ENCODE measurements at places on chromosomes 13 and 19.

GRCh38 chr13:72561791-72562190 is 165.6 kb downstream of the MZT1 start:
- no peak for DNase-seq

DNA sequence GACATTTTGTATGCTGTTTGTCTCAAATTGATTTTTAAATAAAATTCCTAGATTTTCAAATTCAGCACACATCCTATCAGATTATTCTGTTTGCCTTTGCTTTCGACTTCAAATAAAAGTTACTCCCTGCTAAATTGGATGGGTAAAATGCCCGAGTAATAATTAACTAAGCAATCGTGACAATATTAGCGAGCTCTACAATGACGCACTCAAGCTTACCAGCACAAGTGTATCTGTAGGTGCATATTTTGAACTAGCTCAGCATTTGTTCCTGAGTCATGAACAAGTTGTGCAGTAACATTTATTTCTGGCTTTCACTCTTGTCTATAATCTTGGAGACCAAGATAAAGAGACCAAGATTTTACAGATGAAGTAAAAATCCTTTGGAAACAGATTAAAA is 113.4 kb downstream of the UBL3 start:
- DNase-seq = no peak

- no peak for DNase-seq
Observed at GRCh38 chr13:73001971-73002370, 56.8 kb upstream of the KLF5 start.

DNA sequence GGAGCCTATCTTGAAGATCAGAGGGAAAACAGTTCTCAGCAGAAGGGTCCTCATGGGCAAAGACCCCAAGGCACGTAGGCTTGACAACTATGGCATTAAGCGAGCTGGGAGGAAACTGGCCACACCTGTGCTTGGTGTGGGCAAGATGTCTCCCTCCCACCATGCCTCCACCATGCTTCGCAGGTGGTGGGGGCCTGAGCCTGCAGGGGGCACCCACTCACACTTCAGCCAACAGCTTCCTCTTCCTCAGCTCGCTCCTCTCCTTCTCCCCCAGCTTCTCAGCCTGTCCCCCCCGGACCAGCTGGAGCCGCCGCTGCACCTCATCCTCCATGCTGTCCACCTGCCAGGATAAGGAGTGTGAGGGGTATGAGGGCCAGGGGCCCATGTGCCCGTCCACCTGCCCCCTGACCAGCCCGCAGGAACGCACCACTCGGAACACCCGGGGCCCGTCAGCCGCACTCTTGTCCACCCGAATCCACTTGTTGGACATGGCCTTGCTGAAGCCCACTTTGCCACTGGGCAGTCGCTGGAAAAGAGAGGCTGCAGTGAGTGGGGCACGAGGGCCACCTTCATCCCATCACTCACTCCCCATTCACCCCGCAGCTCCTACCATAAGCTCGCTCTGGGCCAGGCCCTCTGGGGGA is 3.4 kb downstream of the FARSA start:
- DNase-seq = no peak

DNA sequence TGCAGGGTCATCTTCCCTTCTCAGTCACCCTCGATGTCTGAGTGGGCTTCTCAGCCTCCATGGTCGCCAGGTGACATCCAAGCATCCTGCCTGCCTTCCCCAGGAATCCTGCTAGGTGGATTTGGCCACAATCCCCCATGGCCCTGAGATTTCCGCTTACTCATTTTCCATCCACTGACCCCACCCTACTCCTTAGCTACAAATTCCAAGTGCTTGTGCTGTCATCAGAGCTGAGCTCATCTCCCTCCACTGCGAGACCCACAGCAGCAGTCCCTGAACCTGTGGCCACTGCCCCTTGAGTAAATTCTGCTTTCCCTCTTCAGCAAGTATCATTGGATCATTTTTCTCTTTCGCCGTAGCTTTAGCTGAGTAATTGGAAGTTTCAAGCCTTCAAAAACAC is 90.5 kb upstream of the ANKRD10 start:
- no peak for DNase-seq

DNA sequence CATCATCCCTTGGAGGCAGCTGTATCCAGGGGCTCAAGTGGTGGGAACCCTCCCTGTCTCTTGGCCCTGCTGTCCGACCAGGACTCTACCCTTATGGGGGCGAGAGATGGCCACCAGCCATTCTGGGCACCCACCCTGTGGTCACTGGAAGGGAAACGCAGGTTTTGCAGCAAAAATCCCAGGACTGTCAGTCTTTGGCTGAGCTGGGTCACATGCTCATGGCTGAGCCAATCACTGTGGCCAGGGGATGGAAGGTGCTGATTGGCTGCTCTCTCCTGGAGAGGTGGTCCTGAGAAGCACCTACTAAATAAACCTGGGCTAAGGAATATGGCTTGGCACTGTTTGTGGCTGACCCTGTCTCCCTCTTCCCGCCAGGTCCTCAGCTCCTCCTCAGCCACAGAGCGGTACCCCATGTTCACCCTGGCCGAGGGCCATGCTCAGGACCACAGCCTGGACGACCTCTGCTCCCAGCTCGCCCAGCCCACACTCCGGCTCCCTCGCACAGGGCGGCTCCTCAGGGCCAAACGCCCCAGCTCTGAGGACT is 8.9 kb downstream of the ATG4D start:
- no peak for DNase-seq

GRCh38 chr13:112486386-112487126 is 101.4 kb downstream of the TUBGCP3 start:
- no peak for DNase-seq

DNA sequence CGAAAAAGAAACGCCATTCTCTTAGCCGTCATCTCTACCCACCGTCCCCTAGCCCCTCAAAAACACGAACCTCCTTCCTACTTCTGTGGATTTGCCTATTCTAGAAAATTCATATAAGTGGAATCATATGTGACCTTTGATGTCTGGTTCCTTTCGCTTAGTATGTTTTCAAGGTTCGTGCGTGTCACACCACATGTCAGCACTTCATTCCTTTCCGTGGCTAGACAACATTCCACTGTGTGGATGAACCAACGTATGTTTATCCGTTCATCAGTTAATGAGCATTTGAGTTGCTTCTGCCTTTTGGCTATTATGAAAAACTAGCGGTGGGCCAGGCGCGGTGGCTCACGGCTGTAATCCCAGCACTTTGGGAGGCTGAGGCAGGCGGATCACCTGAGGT is 14.0 kb upstream of the PPP1R12C start:
- DNase-seq = no peak

DNA sequence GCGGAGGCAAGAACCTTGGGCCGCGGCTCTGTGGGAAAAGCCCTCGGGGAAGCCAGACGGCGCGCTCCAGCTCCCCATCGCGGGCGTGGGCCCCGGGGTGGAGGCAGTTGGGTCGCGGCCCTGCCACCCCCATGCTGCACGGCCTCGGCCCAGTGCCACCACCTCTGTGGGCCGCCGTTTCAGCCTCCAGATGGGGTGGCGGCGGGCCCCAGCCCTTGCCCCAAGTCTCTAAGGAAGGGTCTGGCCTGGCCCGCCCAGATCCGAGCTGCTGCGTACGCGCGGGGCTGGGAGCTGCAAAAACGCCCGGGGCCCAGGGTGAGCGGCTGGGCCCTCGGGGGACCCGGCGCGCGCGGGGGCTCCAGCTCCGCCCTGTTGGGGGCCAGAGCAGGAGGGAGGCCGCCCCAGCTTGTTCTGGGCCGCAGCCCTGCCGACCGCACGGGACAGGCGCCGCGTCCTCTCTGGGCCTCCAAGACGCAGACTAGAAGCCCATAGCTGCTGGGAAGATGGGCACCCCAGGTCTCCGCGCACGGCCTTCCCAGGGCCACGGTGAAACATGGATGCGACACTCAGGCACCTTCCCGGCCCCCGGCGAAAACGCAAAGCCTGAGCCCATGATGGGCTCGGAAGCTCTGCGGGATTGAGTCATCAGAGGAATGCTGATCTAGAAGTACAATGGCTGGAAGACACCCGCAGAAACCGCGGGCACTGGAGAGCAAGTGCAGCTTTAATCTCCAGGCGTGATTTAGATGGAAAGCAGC is 110.1 kb downstream of the KCTD15 start:
- DNase-seq = no peak

DNA sequence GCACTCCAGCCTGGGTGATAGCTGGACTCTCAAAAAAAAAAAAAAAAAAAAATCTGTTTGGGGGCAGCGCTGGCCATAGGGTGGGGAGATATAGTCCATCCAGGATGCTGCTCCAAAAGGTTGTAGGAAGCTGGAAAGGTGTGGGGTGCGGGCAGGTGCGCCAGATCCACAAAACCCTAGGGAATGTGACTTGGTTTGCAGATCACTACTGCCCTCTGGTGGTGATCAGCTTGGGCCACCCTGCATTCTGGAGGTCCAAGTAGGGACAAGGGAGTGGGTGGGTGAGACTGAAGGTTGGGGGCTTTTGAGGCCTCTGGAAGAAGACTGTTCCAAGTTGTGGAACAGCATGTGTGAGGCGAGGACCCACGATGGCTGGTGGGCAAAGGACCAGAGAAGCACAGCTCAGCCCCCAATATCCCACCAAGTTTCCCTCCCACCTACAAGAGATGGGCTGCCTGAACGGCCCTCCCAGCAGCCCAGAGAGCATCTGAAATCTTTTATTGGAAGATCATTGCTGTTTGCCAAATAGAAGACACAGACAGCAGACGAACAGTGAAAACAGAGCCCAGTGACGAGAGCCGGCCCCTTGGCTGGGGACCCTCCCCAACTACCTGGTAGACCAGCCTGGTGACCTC is 10.4 kb upstream of the TYK2 start:
- peak; percentile 45 for DNase-seq

DNA sequence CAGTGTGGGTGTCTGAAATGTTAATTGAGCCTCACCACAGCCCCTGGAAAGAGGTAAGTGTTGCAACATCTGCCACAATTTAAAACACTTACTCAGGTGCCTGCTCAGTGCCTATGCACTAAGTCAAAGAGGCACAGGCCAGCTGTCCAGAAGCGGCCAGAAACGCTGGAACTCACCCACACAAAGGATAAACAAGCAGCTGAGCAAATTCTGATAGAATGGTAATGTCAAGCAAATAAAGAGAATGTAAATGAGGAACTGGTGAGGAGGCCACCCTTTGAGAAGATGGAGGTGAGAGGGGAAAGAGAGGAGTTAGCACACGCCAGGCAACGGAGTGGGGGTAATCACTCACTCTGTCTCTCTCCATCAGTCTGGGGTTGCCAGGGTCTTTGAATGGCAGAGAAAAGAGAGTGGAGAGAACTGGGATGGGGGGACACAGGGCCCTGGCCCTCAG is 67.7 kb upstream of the SERP2 start:
- DNase-seq = no peak

DNA sequence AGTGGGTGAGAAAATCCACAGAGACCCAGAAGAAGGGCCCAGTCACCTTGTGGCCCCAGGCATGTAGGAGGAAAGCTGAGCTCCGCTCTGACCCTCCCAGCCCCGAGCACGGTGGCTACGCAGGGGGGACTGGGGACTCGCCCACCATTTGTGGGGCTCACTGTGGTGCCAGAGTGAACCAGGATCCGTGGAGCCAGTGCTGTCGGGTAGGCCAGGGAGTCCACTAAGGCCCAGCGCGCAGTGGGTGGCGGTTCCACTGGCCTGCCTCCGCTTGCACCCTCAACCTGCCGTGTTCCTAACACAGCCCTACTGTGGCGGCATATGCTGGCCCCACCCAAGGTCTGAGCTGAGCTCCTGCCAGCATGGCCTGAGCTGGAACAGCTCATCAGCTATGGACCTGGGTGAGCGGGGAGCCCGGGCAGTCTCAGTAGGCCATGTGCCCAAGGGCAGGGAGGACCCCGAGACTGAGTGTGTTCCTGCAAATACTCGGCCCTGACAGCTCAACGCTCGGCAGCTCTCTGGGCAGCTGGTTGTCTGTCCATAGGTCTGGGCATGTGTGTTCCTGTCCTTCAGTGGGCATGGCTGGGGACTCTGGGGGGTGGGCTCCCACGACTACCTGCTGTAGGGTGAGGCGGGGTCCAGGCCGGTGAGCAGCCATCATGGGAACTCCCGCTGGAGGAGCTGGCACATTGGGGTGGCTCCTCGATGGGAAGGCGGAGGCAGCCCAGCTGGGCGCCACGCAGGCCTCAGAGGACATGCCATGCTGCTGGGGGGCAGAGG is 36.6 kb downstream of the CEBPG start:
- no peak for DNase-seq

- no peak for DNase-seq
Observed at GRCh38 chr19:37304190-37304883, 66.6 kb upstream of the ZNF527 start.

DNA sequence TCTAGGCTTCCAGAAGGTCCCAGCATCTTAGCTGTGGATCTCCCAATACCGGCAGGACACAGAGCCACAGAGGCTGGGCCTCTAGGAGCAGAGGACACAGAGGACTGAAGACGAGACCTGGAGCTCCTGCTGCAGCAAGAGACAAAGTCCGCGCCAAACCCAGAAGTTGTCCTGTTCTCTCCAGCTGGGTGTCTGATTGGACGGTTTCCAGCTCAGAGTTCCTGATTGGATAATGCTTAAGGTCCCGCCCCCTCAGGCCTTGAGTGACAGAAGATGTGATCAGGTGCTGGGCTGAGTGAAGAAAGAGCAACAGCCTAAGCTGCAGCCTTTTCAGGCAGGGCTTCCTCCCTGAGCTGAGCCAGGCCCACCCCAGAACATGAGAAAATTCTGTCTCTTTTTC is 59.9 kb upstream of the ZNF85 start:
- no peak for DNase-seq

GRCh38 chr13:94210816-94211215 is 268.7 kb downstream of the DCT start:
- DNase-seq = no peak

DNA sequence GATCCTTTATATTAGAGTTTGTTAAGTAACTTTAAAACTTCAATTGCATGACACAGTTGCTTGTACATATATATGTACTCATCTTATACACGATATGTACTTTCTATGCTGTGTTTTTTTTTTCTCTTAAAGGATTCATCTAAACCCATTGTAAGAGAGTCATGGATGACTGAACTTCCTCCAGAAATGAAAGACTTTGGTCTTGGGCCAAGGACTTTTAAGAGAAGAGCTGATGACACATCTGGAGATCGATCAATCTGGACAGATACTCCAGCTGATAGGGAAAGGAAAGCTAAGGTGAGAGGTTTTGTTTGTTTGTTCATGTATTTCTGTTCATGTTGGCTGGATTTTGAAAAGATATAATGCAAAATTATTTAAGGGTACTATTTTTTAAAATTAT is 26.0 kb downstream of the GPALPP1 start:
- DNase-seq = no peak

DNA sequence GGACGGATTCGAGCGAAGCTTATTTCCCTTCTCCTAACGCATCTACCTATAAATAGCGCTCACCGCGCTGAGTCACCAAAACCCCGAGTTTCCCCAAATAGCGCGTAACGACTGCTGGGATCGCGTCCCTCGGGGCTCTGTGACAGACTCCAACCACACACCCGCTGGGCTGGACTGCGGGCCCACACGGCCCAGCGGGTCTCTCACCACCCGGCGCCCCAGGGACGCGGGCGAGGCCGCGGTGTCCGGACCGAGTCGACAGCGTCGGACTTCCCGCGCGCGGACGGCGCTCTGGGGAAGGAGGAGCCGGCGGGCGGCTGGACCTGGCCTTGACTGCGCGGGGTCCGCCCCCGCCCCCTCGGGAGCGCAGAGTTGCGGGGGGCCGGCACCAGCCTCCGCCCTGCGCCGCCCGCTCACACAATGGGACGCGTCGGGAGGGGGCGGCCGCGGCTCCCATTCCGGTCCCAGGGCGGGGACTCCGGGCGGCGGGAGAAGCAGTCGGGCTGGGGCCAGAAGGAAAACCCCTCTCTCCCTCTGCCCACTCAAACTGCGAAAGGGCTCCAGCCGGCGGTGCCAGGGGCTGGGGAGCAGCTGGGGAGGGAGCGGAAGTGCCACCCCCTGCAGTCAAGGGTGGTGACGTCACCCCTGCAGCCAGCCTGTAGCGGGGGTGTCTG is 108.8 kb downstream of the KCNRG start:
- peak; percentile 58 for DNase-seq

GRCh38 chr13:105758918-105759860 is 776.3 kb downstream of the EFNB2 start:
- DNase-seq = no peak
